ENCODE measurements at places on chromosomes 11 and 22.
A peak's percentile ranks its signal among the peaks of the same experiment; 100 is the strongest.

DNA sequence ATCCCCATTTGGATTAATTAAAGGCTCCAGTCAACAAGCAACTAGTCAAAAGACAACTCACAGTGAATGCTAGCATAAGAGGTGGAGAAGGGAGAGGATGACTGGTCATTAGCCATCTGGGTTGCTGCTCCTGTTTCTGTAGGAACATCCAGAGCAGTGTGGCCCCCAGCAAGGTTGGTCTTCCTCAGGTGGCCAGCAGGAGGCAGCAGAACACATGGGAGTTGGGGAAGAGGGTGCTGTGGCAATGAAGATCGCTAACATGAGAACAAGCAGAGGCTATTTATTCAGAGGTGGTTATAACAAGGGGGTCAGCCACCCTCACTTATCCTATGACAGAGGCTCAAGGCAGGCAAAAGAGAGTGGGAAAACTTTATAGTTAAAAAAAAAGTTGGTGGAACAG, 21.3 kb downstream of the IZUMO1R start:
- DNase-seq, result peak; percentile 67

DNA sequence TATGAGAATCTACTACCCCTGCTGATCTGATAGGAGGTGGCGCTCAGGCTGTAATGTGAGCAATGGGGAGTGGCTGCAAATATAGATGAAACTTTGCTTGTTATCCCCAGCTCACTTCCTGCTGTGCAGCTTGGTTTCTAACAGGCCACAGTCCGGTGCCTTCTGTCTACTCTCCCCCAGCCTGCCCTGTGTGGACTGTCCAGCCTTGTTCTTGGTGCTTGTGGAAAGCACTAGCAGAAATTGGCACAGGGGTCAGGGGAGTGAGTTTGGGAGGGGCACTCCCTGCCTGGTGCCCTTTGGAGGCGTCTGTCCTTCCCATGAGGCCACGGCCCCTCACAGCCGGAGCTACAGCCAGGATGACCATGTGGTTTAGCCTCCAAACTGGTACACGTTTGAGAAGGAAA, 14.3 kb downstream of the MOV10L1 start:
- no peak for DNase-seq

GRCh38 chr11:127890030-127890615, 697.2 kb downstream of the ETS1 start:
- DNase-seq, result no peak

GRCh38 chr11:76753950-76754349, 29.2 kb upstream of the TSKU start:
- DNase-seq, result no peak

- no peak for DNase-seq
Observed at GRCh38 chr11:44939673-44940395, 10.8 kb downstream of the TP53I11 start.

DNA sequence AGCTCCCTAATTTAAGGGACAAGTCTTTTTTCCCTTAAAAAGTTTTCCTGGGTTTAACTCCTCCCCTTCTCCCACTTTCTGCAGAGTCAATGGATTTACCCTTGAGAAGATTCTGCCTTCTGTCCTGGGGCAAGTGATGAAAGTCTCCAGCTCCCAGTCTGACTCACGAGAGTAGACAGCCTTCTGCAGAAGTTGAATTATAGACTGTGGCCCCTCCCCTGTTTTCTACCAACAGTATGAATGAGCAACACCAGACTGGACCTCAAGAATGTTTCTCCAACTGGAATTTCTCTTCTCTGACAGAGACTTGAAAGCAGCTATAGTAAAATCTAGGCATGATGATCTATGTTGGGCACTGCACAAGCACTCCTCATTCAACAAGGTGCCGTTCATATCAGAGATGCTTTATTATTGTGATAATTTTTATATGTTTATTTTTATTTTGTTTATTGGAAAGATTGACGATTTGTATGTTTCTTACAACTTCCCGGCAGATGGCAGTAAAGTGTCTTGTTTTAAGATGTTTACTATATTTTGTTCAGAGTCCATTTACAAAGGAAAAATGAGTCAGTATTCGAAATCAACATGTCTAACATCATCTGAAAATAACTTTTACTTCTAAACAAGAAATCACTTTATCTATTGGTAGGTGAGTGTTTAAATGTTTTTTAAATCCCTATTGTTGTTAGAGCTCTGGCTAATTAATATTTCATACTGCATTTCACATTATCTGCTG, 56.6 kb downstream of the LMO2 start:
- no peak for DNase-seq

DNA sequence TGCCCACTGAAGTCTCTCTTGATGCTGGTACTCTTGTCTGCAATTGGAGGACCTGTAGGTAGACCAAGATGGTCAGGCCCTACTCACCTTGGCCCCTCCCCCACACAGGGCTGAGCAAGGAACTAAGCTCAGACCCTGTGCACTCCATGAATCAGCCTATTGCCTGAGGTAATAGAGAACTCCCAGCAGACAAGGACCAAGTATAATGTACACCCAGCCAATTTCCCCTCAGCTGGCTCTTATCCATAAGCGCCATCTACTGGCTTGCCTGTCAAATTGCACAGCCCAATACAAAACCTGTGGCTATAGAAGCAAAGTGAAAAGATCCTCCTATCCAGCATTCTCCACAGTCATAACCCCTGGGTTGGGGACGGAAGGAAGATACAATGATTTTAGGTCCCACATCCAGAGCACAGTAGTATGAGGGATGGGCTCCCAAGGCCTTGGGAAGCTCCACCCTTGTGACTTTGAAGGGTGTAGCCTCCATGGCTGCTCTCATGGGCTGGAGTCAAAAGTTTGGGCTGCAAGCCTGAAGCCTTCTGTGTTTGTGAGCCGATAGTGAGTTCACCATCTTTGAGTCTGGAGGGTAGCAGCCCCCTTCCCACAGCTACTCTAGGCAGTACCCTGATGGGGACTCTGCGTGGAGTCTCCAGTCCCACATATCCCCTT, 56.0 kb downstream of the GLYATL2 start:
- peak; percentile 56 for DNase-seq

DNA sequence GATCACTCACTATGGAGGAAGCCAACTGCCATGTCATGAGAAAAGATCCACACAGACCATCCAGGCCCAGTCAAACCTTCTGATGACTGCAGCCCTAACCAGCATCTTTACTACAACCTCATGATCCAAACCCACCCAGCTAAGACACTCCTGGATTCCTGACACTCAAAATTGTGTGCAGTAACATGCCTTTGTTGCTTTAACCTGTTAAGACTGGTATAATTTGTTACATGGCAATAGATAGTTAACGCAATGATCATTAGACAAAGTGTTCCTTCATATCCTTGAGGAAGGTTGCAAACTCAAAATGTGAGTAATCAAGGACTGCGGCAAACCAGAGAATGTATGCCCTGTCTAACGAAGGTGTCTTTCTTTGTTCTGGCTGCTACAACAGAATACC, 47.1 kb upstream of the CSNK2A3 start:
- DNase-seq, result no peak

Data from activated CD4-positive, alpha-beta memory T cell treated with anti-CD3 and anti-CD28 coated beads for 36 hours (primary cell).